Stimulated activated naive CD4-positive, alpha-beta T cell treated with Interleukin-2 at 50 U/mL for 16 hours (primary cell): ENCODE measurements at places on chromosomes 16 and 17.

DNA sequence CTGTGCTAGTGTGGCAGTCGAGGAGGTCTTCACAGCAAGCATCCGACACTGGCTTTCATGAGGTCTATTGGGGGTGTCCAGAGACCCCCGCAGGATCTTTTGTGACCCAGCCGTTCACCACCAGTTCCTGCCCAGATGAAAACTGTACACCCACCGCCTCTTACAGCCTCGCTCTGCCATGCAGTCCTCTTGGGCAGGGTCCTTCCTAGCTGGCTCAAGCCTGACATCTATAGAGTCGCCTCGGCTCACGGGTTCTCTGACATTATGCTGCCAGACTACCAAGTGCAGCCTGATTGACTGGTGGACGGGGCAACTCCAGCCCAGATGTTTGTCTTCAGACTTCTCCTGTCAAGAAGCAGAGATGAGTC lies 14.6 kb upstream of the CLEC10A start:
- no peak for DNase-seq

DNA sequence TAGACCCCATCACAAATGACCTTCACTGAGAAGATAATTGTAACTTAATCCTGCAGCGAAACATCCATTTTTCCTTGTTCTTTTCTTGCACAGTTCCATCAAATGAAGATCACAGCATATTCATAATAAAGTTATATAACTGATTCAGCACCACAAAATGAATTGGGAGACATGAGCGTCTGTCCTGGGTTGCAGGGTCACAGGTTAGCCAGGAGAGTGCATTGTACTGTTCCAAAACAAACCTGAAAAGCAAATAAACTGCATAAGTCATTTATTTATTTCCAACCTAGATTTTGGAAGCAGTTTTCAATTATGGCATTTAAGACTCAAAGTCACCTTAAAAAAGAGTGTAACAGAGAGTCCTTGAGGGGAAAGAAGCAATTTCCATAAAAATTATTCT lies 18.6 kb upstream of the INTS2 start:
- no peak for DNase-seq

- DNase-seq = no peak
Measured at GRCh38 chr16:73713778-73714495, 582.7 kb upstream of the PSMD7 start.

- no peak for DNase-seq
Measured at GRCh38 chr17:13283606-13284005, 265.8 kb upstream of the ELAC2 start.

DNA sequence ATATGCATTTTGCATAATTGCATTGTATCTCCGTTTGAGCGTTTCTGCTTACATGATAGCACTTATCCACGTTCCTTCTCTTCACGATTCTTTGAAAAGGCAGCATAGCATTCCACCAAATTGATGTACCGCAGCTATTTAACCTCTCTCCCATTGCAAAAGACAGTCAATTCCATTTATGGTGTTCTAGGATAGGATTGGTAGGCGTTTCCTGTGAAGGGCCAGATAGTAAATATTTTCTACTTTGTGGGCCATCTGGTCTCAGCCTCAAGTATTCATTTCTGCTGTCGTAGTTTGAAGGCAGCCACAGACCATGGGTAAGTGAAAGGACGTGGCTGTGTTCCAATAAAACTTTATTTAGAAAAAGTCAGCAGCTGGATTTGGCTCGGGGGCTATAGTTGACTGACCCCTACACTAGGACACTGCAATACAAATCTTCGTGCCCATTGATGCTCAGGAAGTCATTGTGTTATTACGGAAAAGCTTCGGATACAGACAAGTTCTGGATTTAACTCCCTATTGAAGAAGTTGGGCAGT lies 10.1 kb downstream of the SNX29 start:
- no peak for DNase-seq

DNA sequence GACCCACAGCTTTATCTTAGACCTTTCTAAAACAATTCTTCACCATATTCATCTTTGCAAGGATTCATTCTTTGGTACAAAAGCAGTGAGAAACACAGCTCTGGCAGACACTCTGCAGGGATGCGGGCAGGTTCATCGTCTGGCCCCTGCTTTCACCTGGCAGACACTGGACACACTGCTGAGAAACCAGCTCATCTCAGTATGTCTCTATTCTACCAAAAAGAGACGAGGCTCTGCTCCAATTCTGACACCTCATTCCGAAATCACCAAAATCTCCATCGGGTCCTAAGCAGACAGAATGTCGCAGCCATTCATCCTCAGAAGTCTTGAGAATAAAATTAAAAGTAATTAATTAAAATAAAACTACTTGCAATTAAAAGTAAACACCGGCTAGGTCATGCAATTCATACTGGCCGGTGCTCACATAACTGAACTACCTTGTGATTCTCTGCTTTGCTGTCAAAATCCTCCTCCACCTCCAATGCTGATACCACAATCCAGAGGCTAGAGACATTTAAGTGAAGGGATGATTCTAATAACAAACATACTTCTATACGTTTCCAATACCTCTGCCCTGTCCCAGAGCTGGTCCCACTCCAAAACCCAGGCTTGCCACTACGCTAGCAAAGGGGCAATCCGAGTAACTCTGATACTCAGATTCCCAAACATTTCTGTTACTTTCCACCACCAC lies 1.3 kb downstream of the RNF157 start:
- DNase-seq = no peak

DNA sequence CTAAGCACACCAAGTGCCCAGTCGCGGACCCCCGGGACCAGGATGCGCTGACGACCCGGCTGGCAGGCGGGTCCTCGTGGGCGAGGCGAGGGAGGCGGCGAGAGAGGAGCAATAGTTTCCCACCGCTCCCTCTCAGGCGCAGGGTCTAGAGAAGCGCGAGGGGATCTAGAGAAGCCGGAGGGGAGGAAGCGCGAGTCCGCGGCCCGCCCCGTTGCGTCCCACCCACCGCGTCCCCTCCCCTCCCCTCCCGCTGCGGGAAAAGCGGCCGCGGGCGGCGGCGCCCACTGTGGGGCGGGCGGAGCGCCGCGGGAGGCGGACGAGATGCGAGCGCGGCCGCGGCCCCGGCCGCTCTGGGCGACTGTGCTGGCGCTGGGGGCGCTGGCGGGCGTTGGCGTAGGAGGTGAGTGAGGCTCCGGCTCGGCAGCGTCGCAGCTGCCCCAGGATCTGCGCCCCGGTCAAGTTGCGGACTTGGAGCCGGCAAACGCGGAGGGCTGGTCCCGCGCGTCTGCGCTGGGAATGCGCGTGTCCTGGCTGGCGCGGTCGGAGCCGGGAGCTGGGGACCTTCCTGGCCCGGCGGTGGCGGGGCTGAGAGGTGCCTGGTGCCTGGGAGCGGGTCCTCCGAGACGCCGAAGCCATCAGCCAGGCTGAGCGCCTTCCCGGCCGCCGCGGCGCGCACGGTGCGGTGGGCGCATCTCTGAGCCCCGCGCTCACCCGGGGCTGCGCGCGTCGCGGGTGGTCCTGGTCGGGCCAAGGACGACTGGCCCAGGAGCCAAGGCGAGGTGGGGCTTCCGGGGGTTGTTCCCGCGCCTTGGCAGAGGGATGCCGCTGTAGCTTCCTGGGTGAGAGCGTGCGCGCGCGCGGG lies at the start of gene ITGB3:
Gene ITGB3, plus strand, starts transcription at position 287 of the 862 bp plus-strand sequence. Its CDS starts 35 bp downstream, at position 322.
- peak; percentile 55 for DNase-seq

DNA sequence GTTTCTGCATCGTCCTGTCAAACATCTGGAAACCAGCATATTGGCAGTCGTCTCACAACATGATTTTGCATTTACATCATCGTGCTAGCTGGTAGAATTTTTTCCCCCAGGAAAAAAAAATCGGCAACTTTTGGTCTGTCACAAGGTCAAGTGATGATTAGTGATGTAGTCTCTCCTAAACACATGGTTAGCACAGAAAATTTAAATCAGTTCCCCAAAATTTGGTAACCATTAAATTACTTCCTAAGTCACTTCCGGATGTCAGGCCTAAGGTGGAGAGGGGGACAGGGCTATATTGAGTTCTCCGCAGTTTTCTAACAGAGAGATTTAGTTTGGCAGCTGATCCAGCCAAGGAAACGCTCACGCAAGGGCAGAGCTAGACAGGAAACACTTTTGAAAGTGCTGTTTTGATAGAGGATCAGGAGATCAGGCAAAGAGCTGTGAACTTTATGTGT lies 271.0 kb upstream of the TBX2 start:
- DNase-seq = no peak

DNA sequence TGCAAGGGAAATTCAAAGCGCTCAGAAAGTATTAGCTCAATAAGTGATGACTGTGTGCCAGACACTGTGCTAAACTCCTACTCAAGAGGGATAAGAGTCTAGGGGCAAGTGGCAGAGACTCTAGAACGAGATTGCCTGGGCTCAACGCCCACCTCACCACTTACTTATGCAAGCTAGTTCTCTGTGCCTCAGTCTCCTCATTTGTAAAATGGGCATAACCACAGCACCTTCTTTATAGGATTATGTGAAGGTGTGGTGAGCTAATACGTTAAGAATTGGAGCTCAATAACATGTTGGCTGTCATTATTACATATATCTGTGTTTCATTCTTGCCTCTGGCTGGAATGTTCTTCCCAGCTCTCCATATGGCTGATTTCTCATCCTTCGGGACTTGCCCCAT lies 15.4 kb downstream of the DEXI start:
- no peak for DNase-seq

GRCh38 chr17:81635973-81636504 lies 873 bp downstream of the NPLOC4 start:
- DNase-seq = no peak

GRCh38 chr17:64777415-64778239 lies 115.5 kb upstream of the SMURF2 start:
- no peak for DNase-seq

DNA sequence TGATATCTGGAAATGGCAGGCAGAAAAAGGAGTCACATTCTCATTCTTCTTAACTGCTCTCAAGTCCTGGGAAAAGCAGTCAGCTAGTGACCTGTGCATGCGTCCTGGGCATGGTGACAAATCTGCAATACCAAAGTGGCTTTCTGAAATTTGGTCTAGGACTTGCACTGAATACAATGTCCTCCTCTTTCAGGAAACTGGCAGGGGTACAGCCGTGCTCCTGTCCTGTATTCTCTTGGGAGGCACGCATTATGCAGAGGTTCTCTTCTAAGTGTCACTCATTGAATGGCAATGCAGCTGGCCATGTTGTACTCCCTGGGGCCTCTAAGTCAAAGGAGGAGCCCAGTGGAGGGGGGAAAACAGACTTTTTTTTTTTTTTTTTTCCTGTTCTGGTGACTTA lies 10.6 kb downstream of the PHF12 start:
- DNase-seq = no peak

GRCh38 chr16:20322696-20323095 lies 4.6 kb downstream of the GP2 start:
- no peak for DNase-seq

GRCh38 chr16:75112734-75113491 lies 3.7 kb downstream of the LDHD start:
- no peak for DNase-seq

DNA sequence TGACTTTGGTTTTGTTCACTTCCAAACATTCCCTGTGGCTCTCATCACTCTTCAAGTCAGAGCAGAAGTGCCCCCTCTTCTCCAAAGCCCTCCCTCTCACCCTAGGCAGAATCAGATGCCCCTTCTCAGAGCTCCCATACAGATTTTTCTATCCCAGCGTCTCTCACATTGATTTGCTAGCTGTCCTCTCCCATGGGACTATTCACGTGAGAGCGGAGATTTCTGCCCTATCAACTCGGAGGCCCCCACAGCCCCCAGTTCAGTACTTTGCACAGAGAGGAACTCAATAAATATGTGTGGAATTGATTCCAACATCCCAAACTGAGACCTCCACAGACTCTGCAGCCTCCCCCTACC lies 182.6 kb downstream of the C16orf78 start:
- DNase-seq = no peak

DNA sequence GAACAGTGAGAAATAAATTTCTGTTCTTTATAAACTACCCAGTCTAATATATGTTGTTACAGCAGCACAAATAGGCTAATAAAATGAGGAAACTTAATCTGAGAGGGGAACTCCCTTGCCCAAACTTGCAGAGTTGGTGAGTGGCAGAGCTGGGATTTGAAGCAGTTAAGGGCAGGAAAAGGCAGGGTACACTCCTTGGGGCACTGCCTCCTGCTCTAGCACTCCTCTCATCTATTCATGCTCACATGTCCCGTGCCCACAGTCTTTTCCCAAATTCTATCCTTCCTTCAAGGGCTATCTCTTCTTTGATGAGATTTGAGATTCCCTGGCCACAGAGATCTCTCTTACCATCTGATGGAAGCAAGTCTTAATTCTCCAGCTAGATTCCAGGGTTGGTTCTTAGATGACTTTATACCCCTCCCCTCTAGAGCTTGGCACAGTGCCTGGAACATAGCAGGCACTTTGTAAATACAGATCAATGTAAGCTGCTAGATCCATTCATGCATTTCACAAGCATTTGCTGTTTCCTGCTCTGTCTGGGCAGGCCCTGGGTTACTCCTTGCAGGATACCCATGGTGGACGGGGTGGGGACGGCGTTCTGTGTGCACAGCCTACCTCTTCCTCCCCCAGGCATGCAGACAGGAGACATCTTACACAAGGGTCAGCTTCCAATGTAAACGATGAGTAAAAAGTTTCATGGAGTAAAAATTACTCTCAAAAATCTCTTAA lies 39.2 kb upstream of the ABCC12 start:
- no peak for DNase-seq

DNA sequence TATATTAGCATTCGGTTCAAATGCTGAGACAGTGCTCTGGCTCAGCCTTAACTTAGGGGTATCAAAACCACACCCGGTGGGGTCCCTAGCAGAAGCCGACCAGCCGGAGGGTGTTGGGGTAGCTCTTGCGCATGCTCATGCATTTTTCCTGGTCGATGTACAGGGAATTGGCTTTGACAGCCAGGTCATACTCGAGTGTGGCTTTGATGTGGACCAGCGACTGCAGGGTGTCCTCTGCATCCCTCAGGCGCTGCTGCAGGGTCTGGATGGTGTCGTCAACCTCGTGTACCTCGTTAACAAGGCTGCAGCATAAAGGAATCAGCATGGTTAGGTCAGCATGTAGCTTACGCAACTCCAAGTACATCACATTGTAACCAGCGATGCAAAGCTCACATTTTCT lies 37.5 kb downstream of the TEKT3 start:
- DNase-seq = no peak

- DNase-seq = no peak
Measured at GRCh38 chr17:5439446-5439764, 450 bp upstream of the C1QBP start.

DNA sequence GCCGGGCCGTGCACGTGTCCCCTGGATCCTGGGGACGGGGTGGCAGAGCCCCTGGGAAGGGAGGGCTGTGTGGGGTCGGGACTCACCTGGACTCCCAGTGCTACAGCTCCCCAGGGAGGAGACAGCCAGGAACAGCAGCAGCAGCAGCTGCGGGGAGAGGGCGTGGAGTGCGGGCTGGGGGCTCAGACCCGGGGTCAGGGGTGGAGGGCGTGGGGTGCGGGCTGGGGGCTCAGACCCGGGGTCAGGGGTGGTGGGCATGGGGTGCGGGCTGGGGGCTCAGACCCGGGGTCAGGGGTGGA lies 20.7 kb downstream of the TPSD1 start:
- no peak for DNase-seq
